Effector CD8-positive, alpha-beta T cell (primary cell): ENCODE measurements at places on chromosomes 2 and 18.

DNA sequence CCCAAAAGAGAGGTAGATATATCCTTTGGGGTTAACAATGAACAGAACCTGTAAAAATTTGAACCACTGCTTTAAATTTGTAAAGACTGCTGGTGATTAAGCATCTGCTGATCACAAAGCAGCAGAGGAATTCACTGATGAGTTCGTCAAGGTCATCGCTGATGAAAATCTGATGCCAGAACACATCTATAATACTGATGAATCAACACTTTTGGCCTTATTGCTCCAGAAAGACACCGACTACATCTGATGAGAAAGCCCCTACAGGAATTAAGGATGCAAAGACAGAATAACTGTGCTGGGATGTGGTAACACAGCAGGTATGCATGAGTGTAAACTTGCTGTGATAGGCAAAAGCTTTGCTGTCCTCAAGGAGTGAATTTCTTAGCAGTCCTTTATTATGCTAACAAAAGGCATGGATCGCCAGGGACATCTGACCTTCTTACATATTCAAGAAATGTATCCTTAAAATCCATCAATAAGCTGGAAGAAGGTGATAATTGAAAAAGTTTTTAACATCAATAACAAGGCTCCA is 30.5 kb upstream of the SGPP2 start:
- DNase-seq = no peak

GRCh38 chr18:30271716-30272115 is 770.8 kb downstream of the DSC3 start:
- no peak for DNase-seq

- DNase-seq = no peak
Measured at GRCh38 chr2:144267239-144267638, 252.7 kb downstream of the ZEB2 start.

DNA sequence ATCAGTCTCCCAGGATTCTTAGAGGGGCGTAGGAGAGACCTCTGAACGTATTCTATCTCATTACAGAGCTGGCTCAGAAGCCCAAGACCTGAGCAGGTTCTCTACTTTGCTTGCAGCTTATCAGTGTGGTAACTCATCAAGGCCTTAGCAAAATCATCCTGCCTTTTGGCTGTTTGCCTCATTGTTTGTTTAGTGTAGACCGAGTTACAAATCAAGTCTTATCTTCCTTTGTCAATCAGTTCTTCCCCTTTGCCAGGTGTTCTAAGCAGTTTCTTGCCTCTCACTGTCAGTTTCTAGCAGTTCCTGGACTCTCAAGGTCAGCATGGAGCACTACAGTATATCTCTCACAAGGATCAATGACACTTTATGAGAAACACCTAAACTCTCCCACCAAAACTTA is 30.9 kb upstream of the NAB1 start:
- DNase-seq = no peak

DNA sequence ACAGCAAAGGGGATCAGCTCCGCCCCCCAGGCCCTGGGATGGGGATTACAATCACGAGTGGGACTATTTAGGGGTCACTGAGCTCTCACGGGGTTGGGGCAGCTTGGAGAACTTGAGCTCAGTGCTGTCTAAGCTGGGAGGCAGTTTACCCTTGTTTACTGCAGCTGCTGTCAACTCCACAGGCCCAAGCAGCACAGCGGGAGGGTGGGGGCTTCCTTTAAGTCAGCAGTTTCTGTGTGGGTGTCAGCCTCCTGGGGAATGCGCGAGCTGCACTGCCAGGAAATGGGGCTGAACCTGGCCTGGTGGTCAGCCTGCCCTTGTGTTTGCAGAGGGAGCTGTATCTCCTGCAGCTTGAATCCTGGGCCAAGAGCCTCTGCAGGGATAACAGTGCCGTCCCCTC is 29.8 kb downstream of the TOGARAM2 start:
- DNase-seq = no peak

GRCh38 chr2:176297067-176297466 is 27.8 kb downstream of the MTX2 start:
- no peak for DNase-seq

GRCh38 chr18:40037356-40037755 is 1917.7 kb upstream of the PIK3C3 start:
- no peak for DNase-seq

- DNase-seq = no peak
Measured at GRCh38 chr2:8392098-8392866, 289.6 kb upstream of the ID2 start.

DNA sequence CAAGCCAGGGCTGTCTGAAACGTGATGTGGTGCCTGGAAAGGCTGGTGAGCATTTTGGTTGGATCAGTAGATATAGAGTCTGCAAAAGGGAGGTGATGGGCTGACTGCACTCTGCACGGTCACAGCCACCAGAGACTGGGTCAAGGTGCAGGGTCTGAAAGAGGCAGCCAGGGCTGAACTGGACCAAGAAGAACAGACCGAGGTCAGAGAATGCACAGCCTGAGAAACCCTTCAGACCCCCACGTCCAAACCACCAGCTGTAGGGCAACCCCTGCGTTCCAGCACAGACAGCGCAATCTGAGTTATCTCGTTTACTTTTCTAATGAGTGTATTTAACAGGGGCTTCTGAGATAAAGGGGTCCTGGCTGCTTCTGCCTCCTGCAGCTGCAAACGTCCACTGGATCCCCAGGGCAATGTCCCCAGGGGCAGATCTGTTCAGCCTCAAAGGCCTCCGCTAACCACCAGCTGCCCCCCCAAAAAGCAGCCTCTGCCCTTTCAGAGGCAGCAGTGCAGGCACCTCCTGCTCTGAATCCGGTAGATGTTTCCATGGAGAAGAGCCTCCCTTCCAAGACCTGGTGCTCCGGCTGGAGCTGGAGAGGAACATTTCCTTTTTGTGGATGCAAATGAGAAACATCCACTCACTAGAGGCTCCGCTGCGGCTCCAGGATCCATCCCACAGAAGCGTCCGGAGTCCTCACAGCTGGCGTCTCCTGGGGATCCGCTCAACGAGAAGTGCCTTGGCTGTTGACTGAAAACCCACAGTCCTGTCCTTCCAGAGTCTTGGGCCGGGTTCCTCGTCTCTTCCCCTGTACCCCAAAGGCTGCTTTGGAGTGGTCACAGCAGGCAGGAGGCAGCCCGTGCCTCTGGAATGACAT is 970 bp upstream of the KCNG2 start:
- DNase-seq = no peak

DNA sequence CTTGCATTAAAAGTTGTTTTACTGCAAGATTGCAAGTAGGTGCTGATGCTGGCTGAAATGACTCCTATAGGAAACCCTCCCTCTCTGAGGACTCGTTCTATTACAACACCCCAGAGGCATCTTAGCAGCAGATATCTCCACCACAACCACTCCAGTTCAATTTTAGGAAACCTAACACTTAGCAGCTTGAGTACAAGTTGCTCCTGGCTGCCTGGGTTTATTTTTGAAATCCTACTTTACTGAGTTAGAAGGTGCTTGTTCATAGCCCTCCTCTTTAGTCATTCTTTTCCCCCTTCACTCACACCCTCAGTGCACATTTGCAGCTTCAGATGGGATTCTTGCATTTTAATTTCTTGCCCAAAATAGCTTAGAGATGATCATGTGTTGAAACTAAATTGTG is 111.5 kb downstream of the MTCL1 start:
- no peak for DNase-seq

- DNase-seq = no peak
Measured at GRCh38 chr2:134135793-134136192, 118.1 kb upstream of the MGAT5 start.

DNA sequence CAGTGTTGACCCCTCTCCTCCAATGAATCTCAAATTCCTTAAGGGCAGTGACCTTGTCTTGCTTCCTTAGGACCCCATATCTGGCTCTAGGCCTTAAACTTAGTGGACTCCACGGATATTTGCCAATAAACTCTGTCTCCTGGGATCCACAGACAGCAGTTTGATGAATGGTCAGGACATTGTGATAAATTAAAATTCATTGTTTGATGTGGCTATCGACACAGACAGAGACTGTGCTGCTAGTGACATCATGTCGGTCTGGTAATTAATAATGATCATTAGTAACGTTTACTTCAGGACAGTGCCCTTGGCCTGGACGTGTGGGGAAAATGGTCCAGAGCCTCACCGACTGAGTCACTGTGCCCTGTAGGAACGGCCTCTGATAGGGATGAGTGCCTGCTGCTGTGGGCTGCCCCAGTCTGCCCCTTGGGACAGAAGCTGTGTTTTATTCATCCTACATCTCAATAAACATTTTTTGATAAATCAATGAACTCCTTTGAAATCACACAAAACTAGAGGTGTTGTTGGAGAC is 5.2 kb upstream of the SLC35F6 start:
- no peak for DNase-seq

DNA sequence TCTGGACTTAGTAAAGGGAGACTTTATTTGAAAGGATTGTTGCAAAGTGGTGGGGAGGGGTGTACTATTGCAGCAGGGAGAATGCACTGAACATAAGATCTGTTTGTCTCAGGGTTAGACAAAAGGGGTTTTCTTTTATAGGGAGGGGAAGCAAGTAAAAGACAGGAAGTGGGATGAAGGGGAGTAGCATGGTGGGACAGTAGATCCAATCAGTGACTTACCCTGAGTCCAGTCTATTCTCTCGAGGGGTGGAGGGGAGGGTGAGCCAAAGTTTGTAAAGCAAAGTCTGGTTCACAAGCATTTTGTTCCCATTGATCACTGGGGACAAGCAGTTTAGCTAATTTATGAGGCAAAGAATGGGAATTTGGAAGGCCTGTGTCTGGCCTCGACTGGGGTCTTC is 35.0 kb upstream of the CYP27C1 start:
- no peak for DNase-seq

DNA sequence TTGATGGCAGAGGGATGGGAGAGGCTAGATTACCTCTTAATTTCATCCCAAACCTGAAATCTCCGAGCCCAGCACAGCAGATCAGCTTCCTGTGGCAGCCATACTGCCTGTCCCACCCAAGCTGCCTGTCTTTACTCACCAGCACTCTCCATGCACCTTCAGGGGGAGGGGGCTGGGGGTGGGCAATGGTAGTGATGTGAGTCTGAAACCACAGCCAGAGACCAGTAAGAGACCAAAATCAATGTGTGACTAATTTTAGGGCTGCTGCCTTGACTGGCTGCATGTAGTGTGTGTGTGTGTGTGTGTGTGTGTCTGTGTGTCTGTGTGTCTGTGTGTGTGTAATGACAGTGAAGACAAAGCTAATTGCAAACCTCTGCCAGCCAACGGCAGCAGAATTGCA is 11.7 kb upstream of the TEX261 start:
- DNase-seq = no peak

DNA sequence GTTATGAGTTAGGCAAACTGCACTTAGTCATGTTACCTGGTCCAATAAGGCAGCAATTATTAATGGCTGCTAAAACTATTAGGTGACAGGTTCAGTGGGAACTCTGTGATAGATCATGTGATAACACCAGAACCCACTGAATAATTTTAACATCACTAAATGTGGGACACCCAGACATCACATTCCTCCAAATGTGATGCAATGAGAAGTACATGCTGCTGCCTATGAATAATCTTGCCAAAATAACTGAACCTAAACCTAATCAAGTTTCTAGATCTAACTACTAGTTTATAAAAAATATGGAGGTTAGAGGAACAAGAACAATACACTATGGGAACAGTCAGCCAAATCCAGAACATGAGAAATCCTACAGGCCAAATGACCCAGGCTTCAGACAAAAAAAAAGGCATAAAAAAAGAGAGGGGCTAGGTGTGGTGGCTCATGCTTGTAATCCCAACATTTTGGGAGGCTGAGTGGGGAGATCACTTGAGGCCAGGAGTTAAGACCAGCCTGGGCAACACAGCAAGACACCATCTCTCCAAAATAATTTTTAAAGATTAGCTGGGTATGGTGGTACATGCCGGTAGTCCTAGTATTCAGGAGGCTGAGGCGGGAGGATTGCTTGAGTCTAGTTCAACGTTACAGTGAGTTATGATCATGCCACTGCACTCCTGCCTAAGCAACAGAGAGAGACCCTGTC is 7.0 kb upstream of the ACTR2 start:
- no peak for DNase-seq

DNA sequence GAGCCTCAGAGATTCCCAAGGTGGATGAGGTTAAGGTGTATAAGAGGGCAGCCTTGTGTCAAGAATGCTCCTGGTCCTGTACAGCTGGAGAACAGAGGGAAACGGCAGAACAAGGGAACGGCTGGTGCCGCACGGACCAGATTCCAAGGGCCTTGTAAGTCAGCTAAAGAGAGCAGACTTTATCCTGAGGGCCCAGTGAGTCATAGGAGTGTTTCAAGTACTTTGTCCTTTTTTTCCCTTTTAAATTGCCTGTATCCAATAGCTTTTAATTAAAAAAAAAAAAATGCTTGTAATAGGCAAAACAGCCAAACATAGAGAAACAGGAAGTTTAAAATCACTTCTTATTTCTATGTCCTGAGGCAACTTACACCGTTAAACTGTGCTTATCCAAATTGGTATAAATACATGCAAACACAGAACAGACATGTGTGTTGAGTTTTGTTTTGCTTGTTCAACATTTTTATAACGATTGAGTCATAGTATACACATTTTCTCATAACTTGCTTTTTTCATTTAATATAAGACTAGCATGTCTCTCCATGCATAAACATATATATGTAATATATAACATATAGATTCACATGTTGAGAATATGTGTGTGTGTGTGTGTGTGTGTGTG is 42.1 kb upstream of the EVA1A start:
- no peak for DNase-seq

DNA sequence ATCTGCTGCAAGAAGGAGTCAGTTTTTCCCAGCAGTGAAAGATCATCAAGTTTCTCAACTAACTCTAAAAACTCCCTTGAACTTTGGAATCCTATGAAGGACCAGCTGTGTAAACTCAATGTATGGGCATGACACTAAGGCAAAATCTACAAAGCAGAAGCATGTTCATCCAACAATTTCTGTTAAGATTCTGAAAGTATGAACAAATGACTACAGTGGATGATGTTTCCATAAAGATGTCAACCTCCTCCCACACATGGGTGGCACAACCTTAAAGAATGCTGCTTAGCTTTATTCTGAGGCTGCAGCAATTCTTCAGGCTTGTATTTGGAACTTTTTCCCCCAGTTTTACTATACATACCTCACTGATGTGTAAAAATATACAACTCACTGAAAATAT is 47.2 kb downstream of the WDR33 start:
- no peak for DNase-seq

DNA sequence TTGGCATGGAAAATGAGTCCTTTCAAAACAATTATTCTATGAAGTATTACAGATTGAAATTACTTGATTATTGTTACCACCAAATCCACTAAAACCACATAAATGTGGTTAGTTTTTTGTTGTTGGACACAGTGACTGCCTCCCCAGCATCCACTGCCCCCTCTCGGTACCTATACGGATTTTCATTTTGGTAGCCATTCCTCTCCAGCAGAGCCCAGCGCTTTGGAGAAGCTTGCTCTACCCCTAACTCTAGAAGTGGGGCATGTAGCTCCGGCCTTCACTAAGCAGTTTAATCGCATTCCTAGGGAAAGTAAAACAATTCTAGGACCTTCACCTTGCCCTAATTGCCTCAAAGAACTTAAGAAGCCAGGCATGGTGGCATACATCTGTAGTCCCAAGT is 24.2 kb downstream of the OLA1 start:
- DNase-seq = no peak

DNA sequence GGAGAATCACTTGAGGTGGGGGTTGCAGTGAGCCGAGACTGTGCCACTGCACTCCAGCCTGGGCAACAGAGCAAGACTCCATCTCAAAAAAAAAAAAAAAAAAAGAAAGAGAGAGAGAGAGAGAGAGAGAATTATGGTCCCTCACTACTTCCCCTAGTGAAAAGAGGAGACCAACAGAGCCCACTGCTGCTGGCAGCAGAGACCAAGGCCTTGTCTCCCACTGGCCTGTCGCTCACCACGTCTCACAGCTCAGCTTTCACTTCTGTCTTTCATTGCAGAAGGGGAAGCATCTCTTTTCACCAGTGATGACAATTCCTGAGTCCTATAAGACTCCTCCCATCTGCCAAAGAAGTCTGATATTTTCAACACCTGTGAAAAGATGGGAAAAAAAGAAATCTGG is 81.3 kb downstream of the CLHC1 start:
- DNase-seq = no peak
